ENCODE measurements at places on chromosomes 5 and 9. TPM values are rescaled to one million over a fixed set of nuclear protein-coding genes. Genes with fewer than 3 reads are reported as not detected.

SPINK13 gene
- polyA plus RNA-seq = not detected

DNA sequence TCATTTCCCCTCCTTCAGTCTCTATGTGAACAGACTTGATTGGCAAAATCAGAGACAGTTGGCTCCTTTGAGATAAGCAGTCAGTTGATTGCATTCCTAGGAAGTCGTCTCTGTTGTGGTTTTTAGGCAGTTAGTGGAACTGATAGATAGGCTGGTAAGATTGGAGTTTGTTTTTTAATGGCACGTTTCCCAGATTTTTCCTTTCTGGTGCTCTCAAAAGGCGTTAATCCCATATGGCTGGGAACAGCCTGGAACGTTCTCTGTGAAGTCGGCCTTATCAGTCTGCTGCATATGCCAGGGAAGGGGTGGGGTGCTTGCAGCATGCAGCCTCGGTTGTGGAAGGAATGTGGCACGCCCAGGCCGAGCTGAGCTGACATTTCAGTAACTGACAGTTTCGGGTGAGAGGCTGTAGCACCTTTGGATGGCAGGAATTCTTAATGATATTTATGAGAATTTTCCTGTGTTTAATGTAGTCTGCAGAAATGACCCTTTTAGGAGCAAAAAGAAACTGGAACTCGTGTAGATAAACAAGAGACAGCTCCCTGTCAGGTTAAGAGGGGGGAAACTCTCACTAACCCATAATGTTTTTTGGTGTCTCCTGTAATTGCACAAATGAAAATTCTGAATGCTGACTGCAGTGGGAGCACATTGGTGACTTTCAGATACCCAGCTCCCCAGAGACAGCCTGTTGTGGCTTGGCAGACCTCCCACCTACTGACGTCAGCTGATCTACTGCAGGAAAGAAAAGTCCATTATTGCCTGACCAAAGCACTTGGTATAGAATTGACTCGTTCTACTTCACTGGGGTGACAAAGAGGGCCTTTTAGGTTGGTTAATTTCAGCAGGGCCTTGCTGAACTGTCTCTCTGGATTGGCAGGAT lies 6.3 kb downstream of the SPTAN1 start:
- peaks cover 58% of the 10 kb centered on the region for H3K4me1 ChIP-seq
- H3K4me3 ChIP-seq = peak overlapping the region; percentile 51
- no peak for DNase-seq
- peak overlapping the region; percentile 36 for H3K27ac ChIP-seq
- peaks cover 8% of the 10 kb centered on the region for H3K36me3 ChIP-seq

DNA sequence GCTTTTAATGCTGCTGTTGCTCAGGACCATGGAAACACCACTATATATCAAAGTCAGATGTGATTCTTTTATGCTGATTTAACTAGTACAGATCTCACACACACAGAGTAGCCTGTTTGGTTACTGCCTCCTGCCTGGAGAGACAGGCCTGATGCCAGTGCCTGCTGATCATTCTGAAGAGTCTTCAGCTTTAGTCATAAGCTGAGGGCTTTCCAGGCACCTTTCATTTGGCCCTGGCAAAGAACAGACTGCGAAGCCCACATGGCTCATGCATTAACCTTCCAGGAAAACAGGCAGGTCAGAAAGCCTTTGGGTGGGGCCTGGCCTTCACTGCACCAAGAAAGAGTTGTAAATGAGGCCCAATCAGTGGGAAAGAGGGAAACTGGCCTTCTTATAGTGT lies 144.7 kb downstream of the SAXO1 start:
- DNase-seq = no peak
- no peaks in the 10 kb centered on the region for H3K36me3 ChIP-seq
- no peaks in the 10 kb centered on the region for H3K4me1 ChIP-seq
- H3K4me3 ChIP-seq = no peak overlapping the region

DNA sequence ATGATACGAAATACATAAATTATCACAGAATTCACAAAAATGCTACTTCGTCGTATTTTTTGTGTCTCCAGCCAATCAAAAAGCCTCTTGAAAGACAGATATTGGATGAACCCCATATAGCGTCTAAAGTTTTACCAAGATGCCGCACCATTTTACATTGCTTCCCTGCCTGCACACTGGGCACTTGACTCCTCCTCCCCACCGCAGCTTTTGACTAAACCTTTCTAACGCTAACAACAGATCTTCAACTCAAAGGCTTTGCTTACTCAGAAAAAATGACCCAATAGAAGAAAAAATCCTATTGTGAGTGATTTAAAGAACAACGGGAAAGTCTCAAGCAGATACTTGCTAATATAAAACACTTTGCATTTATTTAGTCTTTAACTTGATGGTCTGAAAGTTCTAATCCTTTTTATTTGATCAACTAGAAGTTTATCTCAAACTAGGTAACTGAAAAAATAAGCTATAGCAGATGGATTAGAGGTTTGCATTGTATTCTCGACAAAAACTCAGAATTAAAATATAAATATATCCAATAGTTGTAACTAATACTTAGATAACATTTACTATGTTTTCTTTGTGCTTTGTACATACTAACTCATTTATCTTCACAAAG lies 609.1 kb upstream of the DMAC1 start:
- H3K27ac ChIP-seq = no peak overlapping the region
- no peaks in the 10 kb centered on the region for H3K4me1 ChIP-seq
- no peaks in the 10 kb centered on the region for H3K36me3 ChIP-seq
- H3K27me3 ChIP-seq = no peaks in the 10 kb centered on the region

ZNF658 gene
- polyA plus RNA-seq = 2.8 TPM

CLPTM1L gene
- 33.5 TPM for polyA plus RNA-seq

GRCh38 chr9:34457266-34458012 lies 931 bp downstream of the FAM219A start:
- H3K36me3 ChIP-seq = no peaks in the 10 kb centered on the region
- peaks cover 5% of the 10 kb centered on the region for H3K27me3 ChIP-seq
- peaks cover 22% of the 10 kb centered on the region for H3K4me1 ChIP-seq
- peak overlapping the region; percentile 55 for H3K4me3 ChIP-seq

DNA sequence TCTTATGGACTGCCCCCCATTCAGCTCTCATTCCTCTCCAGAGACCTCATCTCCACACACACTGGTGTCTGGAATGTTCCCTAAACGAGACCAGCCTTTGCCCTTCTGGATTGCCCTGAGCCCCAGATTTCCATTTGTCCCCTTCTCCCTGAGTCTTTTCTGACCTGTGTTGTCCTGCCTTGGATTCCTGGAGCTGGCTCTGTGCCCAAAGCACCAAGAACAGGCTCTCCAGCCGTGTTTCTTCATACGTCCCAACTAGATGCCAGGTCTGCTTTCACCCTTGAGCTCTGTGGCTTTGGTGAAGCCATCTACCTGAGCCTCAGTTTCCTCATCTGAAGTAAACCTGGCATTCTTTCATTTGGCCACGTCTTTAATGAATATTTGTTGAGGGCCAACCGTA lies 6.3 kb downstream of the CCDC180 start:
- no peak for DNase-seq
- H3K4me3 ChIP-seq = no peak overlapping the region
- H3K36me3 ChIP-seq = peaks cover 38% of the 10 kb centered on the region

DNA sequence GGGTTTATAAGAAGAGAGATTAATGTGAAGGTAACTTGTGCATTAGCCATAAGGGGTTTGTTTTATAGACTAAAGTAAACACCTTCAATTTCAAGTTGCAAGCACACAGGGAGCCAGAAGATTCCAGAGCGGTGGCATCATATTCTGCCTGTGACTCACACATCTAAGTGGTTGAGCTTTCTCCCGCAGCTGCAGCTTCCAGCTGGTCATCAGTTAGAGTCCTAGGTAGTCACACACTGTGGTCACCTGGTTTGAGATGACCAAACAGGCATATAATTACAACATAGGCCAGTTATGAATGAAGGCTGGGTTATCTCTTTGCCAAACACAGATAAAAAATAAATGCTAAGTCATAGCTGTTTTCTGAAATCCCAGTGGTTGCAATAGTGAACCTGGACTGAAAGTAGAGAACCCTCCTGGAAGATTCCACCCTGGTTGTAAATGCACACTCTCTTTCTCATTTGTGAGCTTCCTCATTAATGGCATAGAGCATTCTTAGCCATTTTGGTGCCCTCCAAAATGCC lies 171.3 kb downstream of the GDNF start:
- no peak overlapping the region for H3K4me3 ChIP-seq
- no peaks in the 10 kb centered on the region for H3K27me3 ChIP-seq
- no peak overlapping the region for H3K27ac ChIP-seq
- DNase-seq = no peak
- peaks cover 2% of the 10 kb centered on the region for H3K36me3 ChIP-seq

SETD9 gene
- polyA plus RNA-seq = 6.1 TPM

STK32A gene
- not detected for polyA plus RNA-seq

NIM1K gene
- polyA plus RNA-seq = not detected

GRCh38 chr9:7139886-7140285 lies 382.1 kb downstream of the KDM4C start:
- peaks cover 19% of the 10 kb centered on the region for H3K36me3 ChIP-seq
- H3K4me3 ChIP-seq = no peak overlapping the region
- DNase-seq = no peak

GRCh38 chr5:61018062-61018461 lies 73.1 kb downstream of the NDUFAF2 start:
- no peak for DNase-seq
- H3K4me1 ChIP-seq = no peaks in the 10 kb centered on the region
- no peaks in the 10 kb centered on the region for H3K36me3 ChIP-seq
- no peak overlapping the region for H3K27ac ChIP-seq
- H3K27me3 ChIP-seq = no peaks in the 10 kb centered on the region
- no peak overlapping the region for H3K4me3 ChIP-seq

GRCh38 chr5:148186248-148187003 lies 16.4 kb upstream of the SPINK6 start:
- H3K4me3 ChIP-seq = no peak overlapping the region
- H3K36me3 ChIP-seq = no peaks in the 10 kb centered on the region
- H3K27me3 ChIP-seq = no peaks in the 10 kb centered on the region
- DNase-seq = peak; percentile 7
- no peaks in the 10 kb centered on the region for H3K4me1 ChIP-seq

VCP gene
- 205 TPM for polyA plus RNA-seq

DNA sequence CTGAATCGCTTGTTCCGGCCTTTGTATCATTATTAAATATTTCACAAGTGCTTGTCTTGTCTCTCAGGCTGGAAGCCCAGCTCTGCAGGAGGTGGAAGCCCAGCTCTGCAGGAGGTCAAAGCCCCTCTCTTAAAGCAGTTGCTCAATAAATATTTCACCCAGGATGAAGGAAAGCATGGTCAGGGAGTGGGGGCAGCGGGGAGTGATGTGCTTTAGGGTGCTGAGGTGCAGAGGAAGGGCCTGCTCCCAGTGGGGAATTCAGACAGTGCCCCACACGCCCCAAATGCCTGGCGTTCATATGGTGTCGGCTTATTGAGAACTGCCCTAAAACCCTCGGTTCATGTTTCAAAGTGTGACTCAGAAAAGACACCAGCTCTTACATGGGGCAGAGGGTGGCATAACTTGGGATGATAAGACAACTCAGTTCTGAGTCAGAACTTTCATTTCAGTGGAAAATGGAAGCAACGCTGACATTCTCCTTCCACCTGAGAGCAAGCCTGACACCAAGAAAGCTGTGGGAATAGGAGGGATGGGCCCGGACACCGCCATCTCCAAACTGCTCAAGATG lies 114.3 kb upstream of the DAP start:
- H3K27ac ChIP-seq = no peak overlapping the region
- H3K36me3 ChIP-seq = no peaks in the 10 kb centered on the region
- peaks cover 7% of the 10 kb centered on the region for H3K27me3 ChIP-seq
- no peak for DNase-seq
- H3K4me3 ChIP-seq = no peak overlapping the region

FAF2 gene
- polyA plus RNA-seq = 8.8 TPM

DNA sequence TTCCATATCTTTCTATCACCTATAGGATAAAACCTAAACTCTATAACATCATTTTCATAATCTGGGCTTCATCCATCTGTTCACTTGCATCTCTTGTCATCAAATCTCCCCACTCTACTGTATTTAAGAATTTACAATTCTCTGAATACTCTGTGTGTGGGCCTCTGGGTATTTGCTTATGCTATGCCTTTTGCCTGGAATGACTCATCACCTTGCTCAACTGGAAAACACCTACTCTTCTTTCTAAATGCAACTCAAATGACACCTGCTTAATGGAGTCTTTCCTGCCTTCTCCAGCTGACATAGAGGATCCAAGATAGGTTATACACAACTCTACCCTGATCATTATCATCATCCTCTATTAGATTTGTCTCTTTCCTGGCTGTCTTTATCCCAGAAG lies 421.7 kb downstream of the SPATA31D1 start:
- H3K4me1 ChIP-seq = no peaks in the 10 kb centered on the region
- H3K36me3 ChIP-seq = no peaks in the 10 kb centered on the region
- no peak overlapping the region for H3K4me3 ChIP-seq
- no peak overlapping the region for H3K27ac ChIP-seq

SLC2A6 gene
- 1.3 TPM for polyA plus RNA-seq

DNA sequence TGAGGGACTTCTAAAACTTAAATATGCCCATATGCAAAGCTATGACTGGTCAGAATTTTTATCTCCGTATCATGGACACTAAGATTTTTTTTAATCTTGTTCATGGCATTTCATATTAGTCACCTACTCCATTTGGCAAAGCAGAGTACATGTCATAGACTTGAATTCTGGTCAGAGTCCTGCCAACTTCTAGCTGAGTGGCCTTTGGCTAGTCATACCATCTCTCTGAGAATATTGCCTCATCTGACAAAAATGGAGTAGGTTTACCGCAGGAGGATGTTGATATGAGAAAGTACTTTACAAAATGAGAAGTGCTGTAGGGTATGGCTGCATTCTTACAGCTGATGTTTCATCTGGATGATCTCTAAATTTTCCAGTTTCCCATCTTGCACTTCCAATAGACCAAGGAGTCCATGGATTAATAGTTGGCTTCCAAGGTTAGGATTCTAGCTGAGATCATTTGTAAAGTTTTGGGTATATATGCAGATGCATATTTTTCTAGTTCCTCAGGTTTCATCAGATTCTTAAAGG lies 150.8 kb upstream of the NR3C1 start:
- H3K27ac ChIP-seq = no peak overlapping the region
- no peak overlapping the region for H3K4me3 ChIP-seq
- no peak for DNase-seq
- peaks cover 6% of the 10 kb centered on the region for H3K27me3 ChIP-seq
- H3K4me1 ChIP-seq = no peaks in the 10 kb centered on the region

DNA sequence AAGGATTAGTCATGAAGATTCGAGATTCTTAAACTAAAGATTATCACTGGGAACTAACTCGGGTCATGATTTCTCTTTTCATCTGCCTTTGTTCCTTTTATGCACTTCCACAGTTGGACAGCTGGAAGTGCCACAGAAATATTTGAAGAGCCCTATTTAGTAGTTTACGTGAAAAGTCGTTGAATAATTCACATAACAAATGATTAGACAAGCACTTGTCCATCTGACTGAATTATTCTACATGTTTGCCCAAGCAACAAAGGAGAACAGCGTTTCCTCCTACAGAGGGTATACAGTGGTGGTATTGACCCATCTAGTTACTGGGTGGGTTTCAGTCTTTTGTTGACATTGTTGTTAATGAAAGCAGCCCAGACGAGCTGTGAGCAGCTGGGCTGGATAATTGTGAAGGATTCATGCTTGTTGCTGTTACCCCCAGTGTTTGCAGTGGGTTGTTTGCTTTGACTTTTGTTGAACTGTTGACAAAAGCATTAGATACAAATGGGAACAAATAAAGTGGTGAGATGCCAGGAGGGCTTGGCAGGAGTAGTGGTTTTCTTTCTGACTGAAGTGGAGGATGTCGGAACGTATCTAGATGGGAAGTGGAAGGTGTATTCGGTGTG lies 96.2 kb downstream of the TLE4 start:
- DNase-seq = no peak
- no peak overlapping the region for H3K4me3 ChIP-seq
- no peak overlapping the region for H3K27ac ChIP-seq
- H3K27me3 ChIP-seq = no peaks in the 10 kb centered on the region

GRCh38 chr5:93076566-93076965 lies 504.5 kb downstream of the NR2F1-AS1 start:
- no peak overlapping the region for H3K27ac ChIP-seq
- no peak for DNase-seq
- H3K27me3 ChIP-seq = no peaks in the 10 kb centered on the region
- no peak overlapping the region for H3K4me3 ChIP-seq

RASGEF1C gene
- not detected for polyA plus RNA-seq

PAIP2 gene
- polyA plus RNA-seq = 335 TPM
